ENCODE measurements at places on chromosomes 1 and 21.

- DNase-seq: no peak
Measured at GRCh38 chr1:107225706-107226105, 84.9 kb downstream of the NTNG1 start.

GRCh38 chr1:228210076-228210651 lies 2.3 kb downstream of the OBSCN start:
- DNase-seq: no peak

DNA sequence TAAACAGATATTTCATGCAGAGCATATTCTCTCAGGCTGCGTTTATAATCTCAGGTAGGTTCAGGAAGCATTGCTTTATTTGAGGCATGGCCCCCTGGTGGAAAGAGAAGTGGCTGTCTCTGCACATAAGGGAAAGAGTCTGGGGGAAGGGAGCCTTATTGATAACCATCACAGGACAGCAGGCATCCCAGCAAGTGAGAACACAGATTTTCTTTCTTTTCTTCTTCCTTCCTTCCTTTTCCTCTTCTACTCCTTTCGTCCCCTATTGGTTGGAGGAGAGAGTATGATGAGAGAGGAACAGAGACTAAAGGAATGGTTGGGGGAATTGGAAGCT lies 21.9 kb downstream of the TSNAX start:
- DNase-seq: no peak

- DNase-seq: no peak
Measured at GRCh38 chr1:209387271-209387968, 196.1 kb upstream of the CAMK1G start.

- DNase-seq: no peak
Measured at GRCh38 chr1:221963742-221964141, 221.9 kb upstream of the DUSP10 start.

- no peak for DNase-seq
Measured at GRCh38 chr1:151540982-151541377, 871 bp downstream of the TUFT1 start.

- DNase-seq: no peak
Measured at GRCh38 chr1:1236176-1236763, 4.2 kb downstream of the B3GALT6 start.

- DNase-seq: no peak
Measured at GRCh38 chr21:32565856-32566465, 19.4 kb downstream of the TCP10L start.

- no peak for DNase-seq
Measured at GRCh38 chr1:47975302-47975921, 21.8 kb downstream of the TRABD2B start.

DNA sequence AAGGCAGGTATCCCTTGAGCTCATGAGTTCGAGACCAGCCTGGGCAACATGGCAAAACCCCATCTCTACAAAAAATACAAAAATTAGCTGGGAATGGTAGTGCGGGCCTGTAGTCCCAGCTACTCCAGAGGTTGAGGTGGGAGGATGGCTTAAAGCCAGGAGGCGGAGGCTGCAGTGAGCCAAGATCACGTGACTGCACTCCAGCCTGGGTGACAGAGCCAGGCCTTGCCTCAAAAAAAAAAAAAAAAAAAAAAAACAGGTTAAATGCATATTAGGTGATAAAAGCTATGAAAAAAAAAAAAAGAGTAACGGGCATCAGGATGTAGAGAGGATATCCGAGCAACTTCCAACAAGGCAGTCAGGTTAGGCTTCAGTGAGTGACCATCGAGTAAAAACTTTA lies 2.8 kb upstream of the SRRM1 start:
- DNase-seq: no peak

DNA sequence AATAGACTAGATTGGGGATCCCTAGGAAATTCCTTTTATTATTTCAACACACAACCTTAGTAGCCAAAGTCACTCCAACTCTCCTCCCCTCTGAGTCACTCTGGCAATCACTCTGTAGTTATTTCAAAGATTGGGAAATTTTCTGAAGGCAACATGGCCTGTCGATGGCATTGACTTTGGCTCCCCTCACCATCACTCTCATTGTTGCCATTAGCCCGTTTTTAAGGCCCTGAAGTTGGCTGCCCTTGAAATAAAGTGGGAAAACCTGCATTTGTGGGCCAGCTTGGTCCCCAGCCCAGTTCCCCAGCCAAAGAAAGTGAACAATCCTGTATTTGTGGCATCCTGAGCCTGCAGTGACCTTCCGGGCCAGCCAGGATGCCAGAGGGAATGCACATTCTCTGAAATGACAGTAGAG lies 52.5 kb downstream of the CDC7 start:
- DNase-seq: no peak

- DNase-seq: no peak
Measured at GRCh38 chr21:16404776-16405175, 675.0 kb downstream of the USP25 start.

DNA sequence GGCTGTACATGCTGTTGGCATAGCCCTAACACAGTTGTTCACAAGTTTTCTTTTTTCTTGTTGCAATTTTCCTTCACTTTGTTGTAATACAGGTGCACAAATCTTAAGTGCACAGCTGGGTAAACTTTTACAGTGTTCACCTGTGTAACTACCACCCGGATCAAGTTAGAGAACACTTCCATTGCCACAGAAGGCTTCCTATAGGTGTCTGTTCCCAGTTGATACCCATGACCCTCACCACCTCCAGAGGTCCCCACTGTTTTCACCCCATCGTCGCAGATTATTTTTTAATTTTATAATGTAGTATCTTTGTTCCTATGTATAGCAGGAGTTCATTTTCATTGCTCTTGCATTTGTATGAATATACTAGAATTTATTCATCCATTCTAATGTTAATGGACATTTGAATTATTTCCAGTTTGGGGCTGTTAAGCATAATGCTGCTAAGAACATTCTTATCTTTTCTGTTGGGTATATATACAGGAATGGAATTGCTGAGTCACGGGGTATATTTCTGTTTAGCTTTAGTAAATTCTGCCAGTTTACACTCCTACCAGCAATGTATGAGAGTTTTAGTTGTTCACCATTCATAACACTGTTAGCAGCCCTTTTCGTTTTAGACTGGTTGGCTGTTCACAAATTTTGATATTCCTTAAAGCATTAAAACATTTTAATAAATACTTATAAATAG lies 16.4 kb downstream of the SPRTN start:
- DNase-seq: no peak

DNA sequence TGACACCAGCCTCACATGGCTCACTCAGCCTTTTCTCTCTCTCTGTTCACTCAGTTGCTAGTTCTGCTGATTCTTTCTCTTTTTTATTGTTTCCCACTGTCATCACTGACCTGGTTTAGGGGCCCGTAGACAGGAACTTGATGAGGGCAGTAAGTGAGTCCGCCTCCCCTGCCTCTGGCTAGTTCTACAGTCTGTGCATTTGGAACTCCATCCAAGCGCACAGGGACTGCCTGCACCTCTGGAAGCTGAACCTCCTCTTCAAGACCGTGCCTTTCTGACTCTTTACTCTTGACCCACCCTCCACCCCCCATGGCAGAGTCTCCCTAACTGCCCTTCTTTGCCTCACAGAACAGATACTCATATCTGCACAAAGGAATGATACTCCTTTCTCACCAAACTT lies 4.2 kb downstream of the TENT5C start:
- no peak for DNase-seq

- no peak for DNase-seq
Measured at GRCh38 chr1:116292929-116293725, 79.9 kb upstream of the ATP1A1 start.

- DNase-seq: peak; percentile 97
Measured at GRCh38 chr1:1471389-1472052, at the start of gene ATAD3B. Gene ATAD3B (plus strand): TSS chr1:1471765. CDS start chr1:1471885, 120 bp downstream.

DNA sequence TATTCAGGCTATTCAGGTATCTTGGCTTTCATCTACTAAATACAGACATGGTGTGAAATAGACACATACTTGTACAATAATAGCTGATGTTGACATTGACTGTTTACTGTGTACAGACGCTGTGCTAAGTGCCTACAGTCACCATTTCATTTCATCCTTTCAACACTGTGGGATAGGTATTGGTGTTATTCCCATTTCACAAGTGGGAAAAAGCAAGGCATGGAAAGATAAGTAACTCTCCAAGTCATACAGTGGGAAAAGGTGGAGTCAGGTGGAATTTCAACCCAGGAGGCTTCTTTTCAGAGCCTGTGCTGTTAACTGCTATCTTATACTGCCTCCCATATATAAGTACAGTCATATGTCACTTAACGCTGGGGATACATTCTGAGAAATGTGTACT lies 49.6 kb upstream of the ATP1A1 start:
- DNase-seq: no peak

DNA sequence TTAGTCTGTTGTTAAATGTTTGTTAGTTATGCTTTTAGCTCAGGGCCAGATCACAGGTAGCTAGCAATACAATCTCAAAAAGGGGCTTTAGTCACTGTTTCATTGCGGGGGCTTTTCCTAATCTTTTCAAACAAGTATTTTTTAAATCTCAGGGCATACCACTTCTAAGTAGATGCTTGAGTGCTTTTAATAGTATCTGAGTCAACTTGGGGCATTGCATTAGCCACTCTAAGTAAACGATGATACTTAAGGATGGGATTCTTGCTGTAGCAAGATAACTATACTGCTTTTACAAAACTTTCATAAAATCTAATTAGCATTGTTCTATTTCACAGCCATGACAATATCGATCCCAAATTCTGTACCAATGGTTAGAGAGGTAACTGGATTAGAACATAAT lies 11.6 kb downstream of the CDC42BPA start:
- DNase-seq: no peak

- DNase-seq: no peak
Measured at GRCh38 chr1:202058001-202058908, 47.9 kb downstream of the ELF3 start.

DNA sequence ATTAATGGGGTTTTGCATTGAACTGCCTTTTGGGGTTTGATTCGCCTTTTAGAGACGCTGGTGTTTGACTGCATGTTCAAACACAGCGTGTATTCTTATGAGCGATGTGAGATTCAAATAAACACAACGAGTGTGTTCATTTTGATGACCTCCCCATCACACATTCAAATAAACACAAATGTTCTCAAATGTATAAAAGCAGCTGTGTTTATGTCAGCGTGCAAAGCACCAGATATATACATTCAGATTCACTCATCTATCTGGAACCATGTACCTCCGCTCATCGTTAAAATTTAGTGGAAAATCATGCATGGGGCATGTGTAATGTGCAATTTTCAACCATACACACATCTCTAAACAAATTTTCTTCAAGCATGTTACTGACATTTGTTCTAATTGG lies 21.4 kb upstream of the LMO4 start:
- no peak for DNase-seq

- no peak for DNase-seq
Measured at GRCh38 chr21:35417762-35418161, 368.7 kb upstream of the RUNX1 start.

- no peak for DNase-seq
Measured at GRCh38 chr1:158037866-158038359, 44.5 kb downstream of the KIRREL1 start.

DNA sequence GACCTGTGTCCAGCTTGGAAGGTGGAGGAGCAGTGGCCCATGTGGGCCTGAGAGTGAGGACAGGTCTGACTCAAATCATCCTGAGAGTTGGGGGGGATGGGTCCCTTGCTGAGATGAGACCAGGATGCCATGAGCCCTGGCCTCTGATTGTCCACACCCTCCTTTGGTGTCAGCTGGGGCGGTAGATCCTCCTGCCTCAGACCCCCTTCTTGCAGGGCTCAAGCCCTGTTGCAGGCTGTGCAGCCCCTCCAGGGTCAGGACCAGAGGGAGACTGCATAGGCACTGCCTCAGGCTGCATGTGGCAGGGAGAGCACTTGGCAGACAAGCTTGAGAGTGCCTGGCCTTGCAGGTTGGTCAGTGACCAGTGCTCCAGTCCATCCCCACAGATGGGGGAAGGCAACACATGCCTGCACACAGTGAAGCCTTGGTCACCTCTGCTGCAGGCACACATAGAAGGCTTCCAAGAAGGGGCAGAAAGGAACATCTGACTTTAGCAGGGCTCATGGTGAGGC lies 82.2 kb upstream of the ACTRT2 start:
- no peak for DNase-seq

- DNase-seq: no peak
Measured at GRCh38 chr1:10181154-10181553, 29.2 kb upstream of the KIF1B start.

DNA sequence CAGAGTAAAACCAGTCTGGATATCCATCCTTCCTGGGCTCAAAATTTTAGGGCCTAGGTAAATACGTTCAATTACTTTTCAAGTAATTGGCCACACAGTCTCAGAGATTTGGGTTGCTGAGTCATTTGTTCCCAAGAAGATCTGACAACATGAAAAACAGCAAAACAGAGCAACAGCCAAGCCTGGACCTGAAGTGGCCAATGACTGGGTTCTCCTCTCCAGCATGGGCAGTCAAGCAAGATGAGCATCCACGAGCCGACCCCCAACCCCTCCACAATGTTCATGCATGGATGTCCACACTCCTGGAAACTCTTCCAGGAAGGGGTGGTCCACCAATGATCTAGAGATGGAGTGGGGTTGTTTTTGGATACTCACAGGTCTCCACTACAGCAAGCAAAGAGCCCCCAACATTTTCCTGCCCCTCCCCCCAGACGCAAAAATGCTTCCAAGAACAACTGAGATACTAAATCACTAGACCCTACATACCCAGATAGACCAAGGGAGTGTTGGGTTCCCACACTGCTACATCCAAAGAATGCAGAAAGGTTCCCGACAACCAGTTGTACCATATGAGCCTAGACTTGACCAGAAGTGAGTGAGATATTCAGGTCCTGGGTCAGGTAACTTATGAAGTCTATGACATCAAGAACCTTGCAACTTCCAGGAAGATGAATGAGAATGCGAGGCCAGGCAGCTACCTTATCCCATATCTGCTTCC lies 73.0 kb downstream of the CD46 start:
- DNase-seq: peak; percentile 60

GRCh38 chr1:233859446-233859845 lies 45.0 kb upstream of the SLC35F3 start:
- no peak for DNase-seq

DNA sequence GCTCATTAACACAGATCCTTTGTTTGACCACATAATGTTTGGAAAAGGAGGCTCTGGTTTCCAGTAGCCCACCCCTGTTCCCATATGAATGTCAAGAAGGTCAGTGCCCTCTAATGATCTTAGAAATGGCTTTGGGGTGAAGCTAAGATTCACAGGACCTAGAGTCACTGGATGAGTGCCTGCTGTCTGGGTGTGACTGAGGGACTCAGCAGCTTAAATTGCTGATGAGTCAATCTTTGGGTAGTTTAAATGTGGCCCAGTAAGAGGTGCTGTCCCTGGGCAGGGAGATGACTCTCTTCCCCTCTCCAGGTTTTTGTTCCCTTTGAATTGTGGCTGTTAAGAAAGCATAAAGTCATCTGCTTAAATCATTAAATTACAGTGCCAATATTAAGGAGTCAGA lies 50.6 kb downstream of the L1TD1 start:
- DNase-seq: no peak

- DNase-seq: no peak
Measured at GRCh38 chr1:158071138-158071537, 77.7 kb downstream of the KIRREL1 start.

GRCh38 chr1:81799939-81800694 lies 617 bp upstream of the ADGRL2 start:
- DNase-seq: no peak
